ENCODE measurements at places on chromosomes 6 and 20. TPM values are rescaled to one million over a fixed set of nuclear protein-coding genes. Genes with fewer than 3 reads are reported as not detected.

Gene LY86
- polyA plus RNA-seq: 2.3 TPM

Gene TNXB
- 4.4 TPM for polyA plus RNA-seq

Gene MDFI
- polyA plus RNA-seq: 0.24 TPM

Gene RXRB
- polyA plus RNA-seq: 13.9 TPM

Gene DPPA5
- not detected for polyA plus RNA-seq

Gene FAM209A
- polyA plus RNA-seq: not detected

Gene PPP1R14C
- not detected for polyA plus RNA-seq

Gene SMOC2
- 0.53 TPM for polyA plus RNA-seq

Gene ADGB
- not detected for polyA plus RNA-seq

Gene NDRG3
- polyA plus RNA-seq: 3.7 TPM

Gene ZBTB12
- polyA plus RNA-seq: 0.83 TPM

Gene KIAA0408
- polyA plus RNA-seq: 0.07 TPM

Gene QKI
- polyA plus RNA-seq: 26.5 TPM

Gene TCF15
- polyA plus RNA-seq: not detected

Gene STMND1
- polyA plus RNA-seq: not detected

Gene CRISP2
- polyA plus RNA-seq: not detected

Gene NKAIN4
- not detected for polyA plus RNA-seq

Data from liver (tissue), 10 donors.